Vagina (tissue), 2 donors: ENCODE measurements at places on chromosomes 16 and 17.

DNA sequence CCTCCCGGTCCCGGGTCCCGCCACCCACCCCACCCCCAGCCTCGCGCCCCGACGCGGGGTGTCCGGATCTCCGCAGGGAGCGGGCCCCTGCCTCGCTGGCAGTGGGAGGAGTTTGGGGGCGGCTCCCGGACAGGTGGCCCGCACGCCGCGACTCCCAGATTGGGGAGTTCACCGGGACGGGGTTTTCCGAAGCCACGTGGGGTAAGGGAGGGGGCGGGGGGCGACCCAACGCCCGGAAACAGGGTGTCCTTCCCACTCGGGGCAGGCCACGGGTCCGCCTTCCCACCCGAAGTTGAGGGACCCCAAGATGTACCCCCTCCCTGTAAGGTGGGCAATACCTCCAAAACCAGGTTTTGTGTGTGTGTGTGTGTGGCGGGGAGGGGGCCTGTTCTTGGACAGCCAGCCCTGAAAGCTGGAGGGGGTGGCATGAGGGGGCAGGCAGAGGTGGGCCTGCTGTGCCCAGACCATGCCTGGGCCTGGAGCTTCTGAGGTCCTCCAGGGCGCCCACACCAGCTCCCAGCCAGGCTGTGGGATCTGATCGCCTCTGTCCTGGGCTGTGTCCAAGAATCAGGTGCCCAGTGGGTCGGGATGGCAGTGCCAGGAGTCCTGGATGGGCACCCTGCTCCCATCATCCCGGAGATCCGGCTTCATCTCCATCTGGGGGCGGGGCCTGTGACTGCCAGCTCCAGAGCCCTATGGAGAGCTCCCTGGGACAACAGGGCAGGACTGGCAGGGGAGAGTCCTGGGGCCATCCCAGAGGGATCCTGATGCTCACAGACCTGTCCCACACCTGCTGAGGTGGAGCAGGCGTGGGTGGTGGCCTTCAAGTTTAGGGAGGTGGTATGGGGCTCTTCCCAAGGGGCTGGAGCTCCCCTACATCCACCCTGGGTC, 767 bp downstream of the SYNGR2 start:
- H3K4me1 ChIP-seq = peaks cover 49% of the 10 kb centered on the region
- no peaks in the 10 kb centered on the region for H3K27me3 ChIP-seq
- H3K27ac ChIP-seq = peak overlapping the region; percentile 88
- peak overlapping the region; percentile 88 for H3K4me3 ChIP-seq

DNA sequence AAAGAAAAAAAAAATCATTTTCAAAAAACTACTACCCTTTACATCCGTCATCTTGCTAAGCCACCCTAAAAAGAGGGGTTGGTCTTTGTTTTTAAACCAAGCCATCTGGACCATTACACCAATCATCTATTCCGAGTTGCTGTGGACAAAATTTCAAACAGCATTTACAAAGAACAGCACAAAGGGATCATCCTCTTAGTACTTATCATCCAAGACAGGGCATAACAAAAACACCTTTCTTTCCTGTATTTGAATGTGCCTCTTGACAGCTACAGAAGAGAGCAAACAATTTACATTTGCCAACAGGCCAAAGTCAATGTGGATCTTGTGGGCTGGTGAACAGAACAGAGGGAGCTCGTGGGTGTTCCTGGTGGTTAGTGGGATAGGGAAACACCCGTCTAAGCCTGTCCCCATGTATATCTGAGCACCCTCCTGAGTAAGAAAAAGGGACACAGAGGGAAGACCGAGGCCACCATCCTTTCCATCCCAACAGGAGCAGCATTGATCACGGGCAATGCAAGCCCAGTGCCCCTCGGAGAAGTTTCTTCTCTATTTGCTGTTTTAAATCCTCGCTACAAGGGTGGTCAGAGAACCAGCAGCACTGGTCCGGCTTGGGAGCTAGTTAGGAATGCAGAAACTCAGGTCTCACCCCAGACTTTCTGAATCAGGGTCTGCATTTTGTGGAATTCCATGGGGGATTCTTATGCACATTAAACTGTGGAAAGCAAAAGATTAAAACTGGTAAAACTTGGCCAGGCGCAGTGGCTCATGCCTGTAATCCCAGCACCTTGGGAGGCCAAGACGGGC, 1.9 kb downstream of the SLC39A11 start:
- no peak for DNase-seq
- no peak overlapping the region for H3K4me3 ChIP-seq
- H3K4me1 ChIP-seq = peaks cover 28% of the 10 kb centered on the region
- no peaks in the 10 kb centered on the region for H3K27me3 ChIP-seq

- DNase-seq = no peak
- H3K4me3 ChIP-seq = no peak overlapping the region
- H3K4me1 ChIP-seq = no peaks in the 10 kb centered on the region
- H3K27me3 ChIP-seq = no peaks in the 10 kb centered on the region
Observed at GRCh38 chr16:12371497-12371896, 395.0 kb downstream of the SNX29 start.

- no peak overlapping the region for H3K4me3 ChIP-seq
- no peaks in the 10 kb centered on the region for H3K4me1 ChIP-seq
- DNase-seq = no peak
- H3K27ac ChIP-seq = no peak overlapping the region
Observed at GRCh38 chr17:16975744-16976625, 4.1 kb upstream of the TNFRSF13B start.

DNA sequence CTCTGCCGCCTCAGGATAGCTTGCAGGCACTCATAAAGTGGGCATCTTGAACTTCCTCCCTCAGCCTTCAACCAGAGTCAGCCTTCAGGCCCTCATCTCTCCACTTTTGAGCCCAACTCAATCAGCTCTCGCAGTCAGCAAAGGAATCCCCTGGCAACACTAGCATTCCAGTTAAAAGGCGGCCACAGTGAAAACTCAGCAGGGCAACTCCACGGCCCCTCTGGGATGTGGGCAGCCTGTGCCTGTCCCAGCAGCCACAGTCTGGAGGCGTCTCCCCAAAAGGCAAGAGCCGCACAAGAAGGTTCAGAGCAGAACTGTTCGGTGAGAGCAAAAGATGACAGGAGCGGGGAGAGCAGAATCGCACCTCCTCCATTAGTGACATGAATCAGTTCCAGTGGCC, 9.0 kb downstream of the TMEM11 start:
- H3K27me3 ChIP-seq = no peaks in the 10 kb centered on the region
- H3K36me3 ChIP-seq = peaks cover 17% of the 10 kb centered on the region
- H3K4me3 ChIP-seq = no peak overlapping the region
- H3K4me1 ChIP-seq = peaks cover 72% of the 10 kb centered on the region
- H3K27ac ChIP-seq = no peak overlapping the region

GRCh38 chr17:74758848-74759168, 10.4 kb downstream of the NHERF1 start:
- peaks cover 85% of the 10 kb centered on the region for H3K4me1 ChIP-seq
- no peaks in the 10 kb centered on the region for H3K36me3 ChIP-seq
- no peak for DNase-seq
- peak overlapping the region; percentile 85 for H3K27ac ChIP-seq

GRCh38 chr17:43372273-43372911, 26.4 kb upstream of the ARL4D start:
- H3K4me1 ChIP-seq = peaks cover 19% of the 10 kb centered on the region
- DNase-seq = no peak
- no peak overlapping the region for H3K4me3 ChIP-seq
- H3K36me3 ChIP-seq = no peaks in the 10 kb centered on the region
- no peak overlapping the region for H3K27ac ChIP-seq

GRCh38 chr16:3243882-3244281, 8.9 kb upstream of the ZNF200 start:
- H3K27ac ChIP-seq = no peak overlapping the region
- H3K36me3 ChIP-seq = no peaks in the 10 kb centered on the region
- H3K4me3 ChIP-seq = no peak overlapping the region
- H3K27me3 ChIP-seq = no peaks in the 10 kb centered on the region

DNA sequence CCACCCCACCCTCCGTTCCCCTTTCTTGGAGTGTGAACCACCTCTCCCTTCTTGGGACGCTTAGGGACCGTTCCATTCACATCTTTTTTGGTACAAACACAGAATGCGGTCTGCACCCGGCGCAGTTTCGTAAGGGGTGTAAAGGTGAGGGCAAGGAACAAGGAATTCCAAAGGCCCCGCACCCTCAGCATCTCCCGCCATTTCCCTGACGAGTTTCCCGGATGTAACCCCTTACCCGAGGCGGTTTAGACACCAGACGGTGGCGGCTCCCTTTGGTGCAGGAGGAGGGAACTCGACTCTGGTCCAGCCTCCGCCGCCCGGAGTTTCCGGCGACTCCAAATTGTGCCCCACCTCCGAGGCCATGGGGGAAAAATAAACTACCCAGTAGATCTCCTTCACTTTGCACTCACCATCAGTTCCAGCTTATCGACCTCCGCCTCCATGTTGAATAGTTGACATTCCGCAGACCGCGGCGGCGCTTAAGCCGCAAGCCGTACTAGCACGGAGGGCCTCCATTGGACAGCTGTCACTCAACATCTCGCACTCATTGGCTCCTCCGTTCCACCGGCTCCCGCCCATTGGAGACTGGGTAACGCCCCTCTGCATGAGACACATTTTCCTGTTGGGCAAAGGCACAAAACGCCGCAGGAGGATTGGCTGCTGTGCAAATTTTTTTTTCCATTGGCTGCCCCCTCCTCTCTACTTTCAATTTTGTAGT, at the start of gene SKA2:
TSS of gene SKA2 (minus strand) at position 466 of the 718 bp plus-strand sequence. CDS start at position 443, 23 bp downstream.
- H3K36me3 ChIP-seq = no peaks in the 10 kb centered on the region
- H3K4me1 ChIP-seq = peaks cover 18% of the 10 kb centered on the region
- H3K4me3 ChIP-seq = peak within 1 kb of the TSS; percentile 63
- H3K27me3 ChIP-seq = no peaks in the 10 kb centered on the region
- peak within 1 kb of the TSS; percentile 77 for H3K27ac ChIP-seq

DNA sequence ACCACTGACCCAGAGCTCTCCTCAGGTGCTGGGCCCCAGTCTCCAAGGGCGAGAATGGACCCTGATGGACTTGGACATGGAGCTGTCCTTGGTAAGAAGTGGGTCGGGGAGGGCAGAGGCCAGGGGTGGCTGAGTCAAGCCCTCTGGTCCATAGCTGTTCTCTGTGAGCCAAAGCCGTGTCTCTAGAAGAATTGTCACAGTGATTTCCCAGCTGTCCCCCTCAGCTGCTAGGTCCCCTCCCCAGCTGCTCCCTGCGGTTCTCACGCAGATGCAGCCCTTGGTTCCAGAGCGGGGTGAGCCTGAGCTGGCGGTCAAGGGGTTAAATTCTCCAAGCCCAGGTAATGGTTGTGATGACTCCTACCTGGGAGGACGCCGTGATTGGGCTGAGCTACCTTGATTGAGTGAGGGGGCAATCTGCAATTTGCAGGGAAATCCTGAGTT, 1.3 kb upstream of the NOL3 start:
- H3K27ac ChIP-seq = peak overlapping the region; percentile 96
- peaks cover 55% of the 10 kb centered on the region for H3K4me1 ChIP-seq
- no peak for DNase-seq
- H3K4me3 ChIP-seq = no peak overlapping the region
- no peaks in the 10 kb centered on the region for H3K36me3 ChIP-seq
- no peaks in the 10 kb centered on the region for H3K27me3 ChIP-seq

DNA sequence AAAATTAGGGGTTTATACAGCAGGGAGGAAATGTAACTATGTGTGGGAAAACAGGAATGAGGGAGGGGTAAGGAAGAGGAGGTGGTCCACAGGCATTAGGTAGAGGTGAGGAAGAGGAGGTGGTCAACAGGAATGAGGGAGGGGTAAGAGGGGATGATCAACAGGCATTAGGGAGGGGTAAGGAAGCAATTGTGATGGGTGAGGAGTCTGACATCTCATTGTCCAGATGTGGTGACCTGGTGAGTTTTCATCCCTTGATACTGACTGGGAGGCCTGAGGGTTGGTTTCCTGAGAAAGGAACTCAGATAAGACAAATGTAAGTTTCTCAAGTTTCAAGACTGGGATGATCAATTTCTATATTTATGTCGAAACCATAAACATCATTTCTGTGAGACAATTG, 206.2 kb upstream of the C16orf82 start:
- no peaks in the 10 kb centered on the region for H3K36me3 ChIP-seq
- DNase-seq = peak; percentile 61
- H3K27ac ChIP-seq = no peak overlapping the region
- H3K4me1 ChIP-seq = no peaks in the 10 kb centered on the region

GRCh38 chr17:74070998-74071679, 132.3 kb upstream of the RPL38 start:
- H3K27me3 ChIP-seq = no peaks in the 10 kb centered on the region
- no peaks in the 10 kb centered on the region for H3K4me1 ChIP-seq
- no peaks in the 10 kb centered on the region for H3K36me3 ChIP-seq
- H3K4me3 ChIP-seq = no peak overlapping the region
- no peak for DNase-seq
